ENCODE measurements at places on chromosomes 5 and 9. TPM values are rescaled to one million over a fixed set of nuclear protein-coding genes. Genes with fewer than 3 reads are reported as not detected.

- DNase-seq: no peak
Measured at GRCh38 chr9:121326130-121326838, 43.8 kb downstream of the STOM start.

DNA sequence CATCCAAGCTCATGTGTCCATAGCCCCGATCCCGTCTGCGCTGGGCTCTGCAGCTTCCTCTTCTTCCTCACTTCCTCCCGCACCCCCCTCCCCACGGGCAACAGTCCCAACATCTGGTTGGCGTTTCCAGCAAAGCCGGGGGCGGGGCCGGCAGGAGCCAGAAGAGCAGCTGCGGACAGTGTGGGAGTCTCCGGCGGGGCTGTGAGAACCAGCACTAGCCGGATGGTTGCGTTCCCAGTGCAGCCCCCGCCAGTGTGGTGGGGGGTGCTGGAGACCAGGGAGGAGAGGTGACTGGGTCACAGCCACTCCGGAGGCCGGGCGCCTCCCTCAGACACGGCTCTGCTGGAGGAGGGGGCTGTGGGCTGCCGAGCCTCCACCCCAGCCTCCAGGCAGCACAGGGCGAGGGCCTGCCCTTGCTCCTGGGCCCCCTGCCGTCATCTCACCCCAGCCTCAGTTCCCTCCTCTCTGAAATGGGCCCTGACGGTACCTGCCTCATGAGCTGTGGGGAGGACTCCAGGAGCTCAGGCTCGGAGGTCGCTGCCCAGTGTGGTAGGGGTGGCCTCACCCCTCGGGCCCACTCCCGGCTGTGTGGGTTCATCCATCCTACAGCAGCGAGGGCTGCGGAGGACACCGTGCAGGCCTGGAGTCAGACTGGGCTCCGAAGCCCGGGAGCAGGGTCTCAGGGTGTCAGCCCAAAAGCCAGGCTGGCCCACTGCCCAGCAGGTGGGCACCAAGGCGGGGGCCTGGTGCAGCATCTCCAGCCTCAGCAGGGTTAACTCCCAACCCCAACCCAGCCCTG, 41.5 kb upstream of the NOTCH1 start:
- no peak for DNase-seq

DNA sequence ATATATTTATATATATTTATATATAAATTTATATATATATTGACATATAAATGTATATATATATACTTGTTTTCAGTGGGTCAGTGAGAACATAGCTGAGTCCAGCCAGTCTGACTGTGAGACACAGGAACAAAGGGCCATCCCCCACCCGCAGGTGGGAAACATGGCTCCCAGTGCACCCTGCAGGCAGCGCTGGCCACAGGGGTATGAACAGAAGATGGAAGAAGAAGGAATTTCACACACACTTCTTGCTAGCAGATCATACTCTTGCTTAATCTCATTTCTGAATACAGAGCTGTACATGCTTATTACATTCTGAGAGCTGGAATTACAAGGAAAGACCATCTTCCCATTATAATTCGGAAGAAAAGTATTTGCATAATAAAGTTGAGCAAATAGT, 595.4 kb downstream of the IRX1 start:
- DNase-seq: no peak

Gene CARD6
- polyA plus RNA-seq: 5.0 TPM

DNA sequence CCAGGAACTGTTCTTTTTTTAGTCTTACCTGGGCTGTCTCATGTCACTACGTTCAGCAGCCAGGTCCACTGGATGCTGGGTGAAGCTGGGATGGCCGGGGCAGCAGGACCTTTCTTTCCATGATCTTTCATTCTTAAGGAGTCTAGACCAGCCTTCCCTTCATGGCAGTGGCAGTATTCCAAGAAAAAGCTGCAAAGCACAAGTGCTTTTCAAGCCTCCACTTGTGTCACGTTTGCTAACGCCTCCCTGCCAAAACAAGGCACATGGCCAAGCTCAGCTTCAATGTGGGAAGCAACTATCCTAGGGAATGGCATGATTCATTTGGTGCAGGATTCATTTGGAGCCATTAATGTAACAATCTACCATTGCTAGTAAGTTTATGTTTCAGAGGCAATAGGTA, 94.8 kb downstream of the RCL1 start:
- no peak for DNase-seq

Gene OLFM1
- polyA plus RNA-seq: not detected

Gene NSG2
- not detected for polyA plus RNA-seq
